NCI-H524 (cell line): ENCODE measurements at places on chromosomes 13 and 19.

- no peak for DNase-seq
These were observed 630 bp downstream of the NUCB1 start for GRCh38 chr19:48900477-48901406.

DNA sequence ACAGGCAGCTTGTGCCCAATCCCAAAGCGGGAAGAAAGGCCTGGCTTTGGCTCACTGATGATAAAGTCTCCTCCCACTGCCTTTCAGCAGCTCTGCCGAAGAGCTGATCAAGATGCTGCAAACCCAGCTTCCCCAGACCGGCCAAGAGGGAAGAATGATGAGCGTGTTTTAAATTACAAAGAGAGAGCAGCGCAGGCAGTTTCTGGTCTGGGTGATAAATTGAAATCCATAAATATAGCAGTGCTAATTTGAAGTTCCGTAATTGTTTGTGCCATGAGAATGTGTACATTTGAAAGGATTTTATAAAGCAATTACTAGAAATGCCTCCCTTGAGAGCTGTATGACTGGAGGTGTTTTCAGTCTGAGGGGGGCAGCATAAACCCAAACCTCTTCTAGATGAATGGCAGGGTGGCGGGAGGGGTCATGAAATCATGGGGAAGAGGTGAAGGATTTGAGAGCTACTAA is 171.8 kb downstream of the STK24 start:
- no peak for DNase-seq

DNA sequence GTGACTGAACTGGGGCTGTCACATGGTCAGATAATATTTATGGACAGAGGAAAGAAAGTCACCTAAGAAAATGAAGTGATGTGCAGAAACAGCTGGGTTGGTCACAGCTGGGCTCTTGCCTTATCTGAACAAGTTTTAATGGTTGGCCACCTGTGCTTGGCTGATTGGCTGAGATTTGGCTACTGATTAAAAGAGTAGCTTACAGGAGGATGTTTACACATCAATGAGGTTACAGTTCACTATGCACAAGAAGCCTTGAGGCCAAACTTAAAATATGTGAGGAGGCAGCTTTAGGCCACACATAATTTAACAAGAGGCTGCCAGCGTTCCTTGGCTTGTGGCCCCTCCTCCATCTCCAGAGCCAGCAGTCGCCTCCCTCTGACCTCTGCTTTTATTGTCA is 99.2 kb upstream of the C1QTNF9B start:
- no peak for DNase-seq

DNA sequence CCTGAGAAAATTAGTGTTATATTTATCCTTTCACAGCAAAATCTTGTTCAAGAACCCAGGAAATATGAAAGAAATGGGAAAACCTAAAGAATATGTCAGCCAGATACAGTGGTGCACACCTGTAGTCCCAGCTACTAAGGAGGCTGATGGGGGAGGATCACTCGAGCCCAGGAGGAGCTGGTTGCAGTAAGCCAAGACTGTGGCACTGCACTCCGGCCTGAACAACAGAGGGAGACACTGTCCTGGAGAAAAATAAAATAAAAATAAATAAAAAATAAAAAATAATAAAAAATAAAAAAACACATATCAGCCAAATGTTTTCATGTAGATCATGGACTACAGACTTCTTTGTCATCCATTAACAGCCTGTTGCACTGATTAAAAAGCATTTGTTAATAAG is 244.8 kb upstream of the KLHL1 start:
- DNase-seq = no peak

- no peak for DNase-seq
These were observed 187.5 kb upstream of the GPC6 start for GRCh38 chr13:93039131-93039530.

DNA sequence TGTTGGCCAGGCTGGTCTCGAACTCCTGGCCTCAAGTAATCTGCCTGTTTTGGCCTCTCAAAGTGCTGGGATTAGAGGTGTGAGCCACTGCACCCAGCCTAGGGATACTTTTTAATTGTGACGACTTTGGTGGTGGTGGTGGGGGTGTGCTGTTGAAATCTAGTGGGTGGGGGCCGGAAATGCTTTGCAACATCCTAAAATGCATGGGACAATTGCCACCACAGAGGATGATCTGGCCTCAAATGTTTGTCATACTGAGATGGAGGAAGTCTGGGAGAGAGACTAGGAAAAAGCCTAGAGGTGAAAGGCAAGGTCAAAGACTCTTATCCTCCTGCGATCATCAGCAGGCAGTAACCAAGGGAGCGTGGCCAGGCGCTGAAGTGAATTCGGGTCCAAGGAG is 1.4 kb downstream of the NWD1 start:
- DNase-seq = no peak

- DNase-seq = no peak
These were observed 275.3 kb downstream of the KCTD12 start for GRCh38 chr13:76610819-76611415.

DNA sequence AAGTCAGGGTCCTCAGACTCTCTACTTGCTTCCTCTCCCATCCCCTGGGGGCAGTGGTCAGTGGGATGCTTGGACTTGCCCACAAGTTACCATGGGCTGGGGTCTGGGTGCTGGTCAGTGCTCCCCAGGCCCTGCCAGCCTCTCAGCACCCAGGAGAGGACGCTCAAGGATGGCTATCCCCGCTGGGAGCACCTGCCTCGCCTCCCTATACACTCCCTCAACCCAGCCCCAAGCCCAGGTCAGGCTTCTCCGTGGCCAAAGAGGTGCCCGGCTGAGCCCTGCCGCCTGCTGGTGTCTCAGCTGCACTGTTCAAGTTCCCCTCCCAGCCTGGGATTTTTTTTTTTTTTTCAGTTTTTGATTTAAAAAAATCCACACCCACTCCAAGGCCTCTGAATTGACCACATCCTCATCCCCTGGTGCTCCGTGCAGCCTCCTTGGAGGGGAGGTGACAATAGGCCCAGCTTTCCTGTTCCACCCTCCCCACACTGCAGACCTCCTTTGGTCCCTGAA is 10.8 kb downstream of the F2RL3 start:
- DNase-seq = peak; percentile 19
